ENCODE measurements at places on chromosomes 13 and 19.

GRCh38 chr19:38634757-38635482 lies 12.5 kb upstream of the ACTN4 start:
- DNase-seq = peak; percentile 46

DNA sequence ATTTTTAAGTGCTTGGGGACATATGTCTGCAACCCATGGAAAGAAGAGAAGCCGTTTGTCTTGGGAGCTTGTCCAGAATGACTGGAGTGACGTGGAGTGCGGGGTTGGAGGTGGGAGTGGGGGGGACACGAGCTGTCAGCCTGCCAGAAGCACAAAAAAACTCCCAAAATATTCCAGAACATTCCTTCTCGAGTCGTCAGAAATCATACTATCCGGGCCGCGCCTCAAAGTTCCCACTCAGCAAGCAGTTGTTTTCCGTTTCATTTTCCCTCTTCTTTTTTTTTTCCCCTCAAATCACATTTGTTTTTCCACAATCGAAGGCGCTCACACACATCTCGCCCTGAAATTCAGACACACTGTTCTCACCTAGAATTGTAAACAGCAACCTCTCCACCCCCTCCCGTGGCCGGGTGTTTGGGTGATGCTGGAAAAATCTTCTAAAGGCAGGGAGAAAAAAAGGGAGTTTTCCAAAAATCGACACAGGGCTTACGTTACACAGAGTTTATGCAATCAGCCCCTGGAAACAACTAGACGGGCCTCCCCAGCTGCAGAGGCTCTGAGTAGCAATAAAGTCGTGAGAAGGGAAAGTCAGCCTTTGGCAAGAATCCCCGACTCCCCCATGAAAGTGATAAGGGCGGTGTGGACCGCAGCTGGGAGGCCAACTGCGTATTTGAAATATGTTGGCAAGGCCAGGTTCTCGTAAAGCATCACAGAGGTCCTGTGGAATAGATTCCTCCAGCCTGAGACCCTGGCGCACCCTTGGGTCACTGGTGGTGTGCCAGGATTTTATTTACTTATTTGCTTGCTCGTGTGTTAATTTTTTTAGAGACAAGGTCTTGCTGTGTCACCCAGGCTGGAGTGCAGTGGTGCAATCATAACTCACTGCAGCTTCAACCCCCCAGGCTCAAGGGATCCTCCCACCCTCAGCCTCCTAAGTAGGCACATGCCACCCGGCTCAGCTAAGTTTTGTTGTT lies 31.2 kb upstream of the KLF2 start:
- no peak for DNase-seq

- no peak for DNase-seq
These were observed 1872.9 kb upstream of the PCDH20 start for GRCh38 chr13:63288576-63288975.

GRCh38 chr19:7989071-7989575 lies 16.3 kb downstream of the ELAVL1 start:
- no peak for DNase-seq

GRCh38 chr19:38321646-38322196 lies 2.1 kb downstream of the KCNK6 start:
- no peak for DNase-seq

DNA sequence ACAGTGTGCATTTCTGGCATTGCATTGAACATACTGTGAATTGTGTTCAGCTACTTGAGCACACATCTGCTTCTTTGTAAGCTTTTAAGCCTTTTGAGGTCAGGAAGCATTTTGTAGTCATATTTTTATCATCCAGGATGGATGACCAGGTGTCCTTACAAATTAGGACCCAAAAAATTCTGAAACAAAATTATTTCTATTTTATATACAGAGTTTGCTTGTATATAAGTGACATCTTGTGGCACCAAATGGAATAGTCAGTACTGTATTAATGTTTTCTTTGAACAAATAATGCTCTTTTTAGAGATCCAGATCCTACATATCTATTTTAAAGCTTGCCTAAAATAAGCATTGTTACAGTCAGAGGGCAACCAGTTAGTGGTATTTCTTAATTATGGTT lies 9.5 kb upstream of the SUPT20H start:
- DNase-seq = no peak
